ENCODE measurements at places on chromosomes 4 and X.
A peak's percentile ranks its signal among the peaks of the same experiment; 100 is the strongest.

- DNase-seq = no peak
Observed at GRCh38 chr4:106366026-106366425, 2.6 kb downstream of the GIMD1 start.

GRCh38 chrX:119455264-119455663 is 13.0 kb upstream of the SLC25A5 start:
- DNase-seq = peak; percentile 14

DNA sequence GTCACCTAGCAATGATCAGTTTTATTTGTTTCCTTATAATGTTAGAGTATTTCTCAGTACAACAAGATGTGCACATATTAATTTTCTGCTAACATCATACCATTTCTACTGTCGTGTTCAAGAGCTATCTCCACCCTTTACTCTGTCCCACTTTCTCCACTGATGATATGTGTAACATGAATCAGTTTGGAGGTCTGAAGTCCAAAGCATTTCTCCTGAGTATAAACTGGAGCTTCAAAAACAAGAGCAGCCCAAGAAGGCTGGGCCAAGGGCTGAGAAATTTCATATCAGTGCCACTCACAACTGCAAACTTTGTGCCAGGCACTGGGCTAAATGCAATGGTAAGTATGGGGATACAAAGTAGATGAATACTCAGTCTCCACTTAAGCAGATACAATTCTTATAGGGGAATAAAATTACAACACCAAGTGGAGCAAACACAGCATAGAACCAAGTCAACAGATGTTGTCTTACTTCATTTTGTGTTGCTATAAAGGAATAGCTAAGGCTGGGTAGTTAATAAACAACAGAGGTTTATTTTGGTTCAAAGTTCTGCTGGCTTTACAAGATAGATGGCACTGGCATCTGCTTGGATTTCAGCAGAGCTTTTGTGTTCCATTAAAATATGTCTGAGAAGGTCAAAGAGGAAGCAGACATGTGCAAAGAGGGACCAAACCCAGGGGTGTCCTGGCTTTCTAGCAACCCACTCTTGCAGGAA is 44.2 kb downstream of the AMELX start:
- no peak for DNase-seq

- DNase-seq = no peak
Observed at GRCh38 chrX:54352677-54353076, 5.2 kb downstream of the WNK3 start.

- no peak for DNase-seq
Observed at GRCh38 chr4:108272046-108272445, 103.3 kb upstream of the LEF1 start.

GRCh38 chrX:68203211-68203610 is 230.1 kb downstream of the OPHN1 start:
- peak; percentile 12 for DNase-seq

GRCh38 chr4:6682862-6683590 is 10.7 kb upstream of the S100P start:
- peak; percentile 80 for DNase-seq

- DNase-seq = peak; percentile 86
Observed at GRCh38 chr4:112284662-112285411, 867 bp downstream of the TIFA start.

GRCh38 chr4:129092631-129093190 is 628 bp downstream of the SCLT1 start:
- DNase-seq = no peak

DNA sequence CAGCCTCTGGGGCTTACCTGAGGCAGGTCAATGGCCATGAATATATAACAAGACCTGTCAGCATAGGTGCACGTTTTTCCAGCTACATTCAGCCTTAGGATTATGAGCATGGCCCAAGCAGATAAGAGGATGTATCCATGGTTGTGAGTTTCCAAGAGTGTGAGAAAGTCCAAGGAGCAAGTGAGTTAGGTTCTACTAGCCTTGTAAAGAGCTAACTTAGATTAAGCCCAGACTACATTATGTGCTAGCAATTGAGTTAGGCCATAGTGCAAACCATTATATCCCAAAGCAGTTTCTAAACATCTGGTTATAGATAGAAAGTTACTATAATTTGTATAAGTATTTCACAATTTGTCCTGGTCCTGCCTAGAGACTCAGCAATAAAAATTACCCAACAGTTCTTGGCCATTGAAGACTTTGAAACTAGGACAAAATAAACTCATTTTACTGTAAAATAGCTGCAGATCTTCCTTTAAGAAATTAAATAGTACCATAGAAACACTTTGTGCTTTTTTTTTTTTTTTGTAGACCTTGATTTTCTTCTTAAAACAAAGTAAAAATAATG is 312.0 kb downstream of the CAMK2D start:
- no peak for DNase-seq

DNA sequence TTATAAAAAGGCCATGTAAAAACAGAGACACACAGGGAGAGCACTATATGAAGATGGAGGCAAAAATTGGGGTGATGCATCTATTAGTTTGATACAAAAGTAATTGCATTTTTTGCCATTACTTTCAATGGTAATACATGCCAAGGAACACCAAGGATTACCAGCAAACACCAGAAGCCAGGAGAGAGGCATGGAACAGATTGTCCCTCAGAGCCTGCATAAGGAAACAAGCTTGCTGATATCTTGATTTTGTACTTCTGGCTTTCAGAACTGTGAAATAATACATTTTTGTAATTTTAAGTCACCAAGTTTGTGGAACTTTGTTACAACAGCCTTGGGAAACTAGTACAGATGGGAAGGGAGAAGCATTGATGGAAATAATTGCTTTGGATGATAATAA is 45.6 kb upstream of the BOD1L1 start:
- no peak for DNase-seq
